Progenitor cell of endocrine pancreas (in vitro differentiated cells): ENCODE measurements at places on chromosomes 11 and 22. TPM values are rescaled to one million over a fixed set of nuclear protein-coding genes. Genes with fewer than 3 reads are reported as not detected.

DNA sequence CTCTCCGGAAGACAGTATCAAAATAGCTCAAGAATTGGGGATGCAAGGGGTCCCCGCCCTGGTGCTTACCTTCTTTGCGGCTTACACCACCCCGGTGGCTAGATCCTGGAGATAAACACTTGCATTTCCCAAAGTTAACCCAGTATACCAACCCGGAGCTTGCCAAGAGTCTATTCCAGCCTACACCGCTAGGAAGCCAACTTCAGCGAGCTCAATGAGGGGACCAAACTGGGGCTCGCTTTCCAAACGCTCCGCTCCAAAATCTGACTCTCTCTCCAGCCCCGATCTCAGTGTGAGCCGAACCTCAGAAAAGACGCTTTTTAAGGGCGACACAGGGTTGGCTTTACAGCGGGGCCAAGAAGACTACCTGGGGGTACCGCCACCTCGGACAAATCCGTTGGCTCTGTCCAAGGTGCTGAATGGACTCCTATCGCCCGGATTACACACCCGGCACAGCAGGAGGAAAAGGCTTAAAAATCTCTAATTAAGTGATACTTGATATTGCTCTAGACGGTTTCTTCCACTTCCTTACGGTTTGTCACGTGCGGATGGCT, 20.1 kb upstream of the BDNF start:
- DNase-seq = peak; percentile 74

Gene DEUP1
- 1.7 TPM in 2 replicates for total RNA-seq

DNA sequence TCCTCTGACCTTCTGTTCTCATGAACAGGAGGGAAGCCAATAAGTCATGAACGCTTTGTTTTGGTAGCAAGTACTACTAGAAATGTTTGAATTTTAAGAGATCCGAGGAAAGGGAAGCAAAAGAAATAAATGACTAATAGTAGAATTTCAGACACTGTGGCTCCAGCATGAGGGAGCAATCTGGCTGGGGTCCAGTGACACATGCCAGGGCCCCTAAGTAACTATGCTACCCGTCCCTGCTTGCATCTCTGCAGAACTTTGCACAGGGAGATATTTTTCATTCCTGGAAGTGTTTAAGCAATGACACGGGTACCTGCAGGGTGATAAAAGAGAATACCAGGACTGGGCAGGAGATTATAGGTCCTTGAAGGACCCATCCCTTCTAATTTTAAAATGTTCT, 7.3 kb upstream of the ADAMTS8 start:
- no peak for DNase-seq

Gene MMP7
- not detected in 2 replicates for total RNA-seq

- peak; percentile 55 for DNase-seq
Observed at GRCh38 chr11:66883016-66883965, 26.4 kb downstream of the LRFN4 start.

- DNase-seq = no peak
Observed at GRCh38 chr22:18121954-18122554, 11.4 kb downstream of the TUBA8 start.

- no peak for DNase-seq
Observed at GRCh38 chr11:2670541-2671100, 29.2 kb downstream of the KCNQ1OT1 start.

GRCh38 chr11:74777038-74777437, 28.4 kb downstream of the RNF169 start:
- no peak for DNase-seq

Gene OVOL1
- 12.4 and 12.7 TPM in 2 replicates for total RNA-seq

GRCh38 chr11:117945047-117945810, 16.0 kb upstream of the TMPRSS13 start:
- DNase-seq = no peak

DNA sequence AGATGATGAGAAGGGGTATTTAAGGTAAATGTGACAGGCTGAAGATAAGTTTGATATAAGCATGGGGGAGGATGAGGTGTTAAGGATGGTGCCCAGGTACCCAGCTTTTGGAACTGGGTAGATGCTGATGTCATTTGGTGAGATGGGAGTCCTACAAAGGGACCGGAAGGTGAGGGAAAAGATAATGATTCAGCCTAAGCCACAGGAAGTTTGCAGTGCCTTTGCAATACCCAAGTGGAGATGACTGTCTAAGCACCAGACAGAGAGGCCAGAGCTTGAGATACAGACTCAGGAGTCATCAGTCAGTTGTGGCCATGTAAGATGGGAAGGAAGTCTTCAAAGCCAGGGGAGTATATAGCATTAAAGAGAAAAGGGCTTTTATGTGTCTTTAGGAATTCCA, 30.0 kb upstream of the SMCO4 start:
- no peak for DNase-seq

DNA sequence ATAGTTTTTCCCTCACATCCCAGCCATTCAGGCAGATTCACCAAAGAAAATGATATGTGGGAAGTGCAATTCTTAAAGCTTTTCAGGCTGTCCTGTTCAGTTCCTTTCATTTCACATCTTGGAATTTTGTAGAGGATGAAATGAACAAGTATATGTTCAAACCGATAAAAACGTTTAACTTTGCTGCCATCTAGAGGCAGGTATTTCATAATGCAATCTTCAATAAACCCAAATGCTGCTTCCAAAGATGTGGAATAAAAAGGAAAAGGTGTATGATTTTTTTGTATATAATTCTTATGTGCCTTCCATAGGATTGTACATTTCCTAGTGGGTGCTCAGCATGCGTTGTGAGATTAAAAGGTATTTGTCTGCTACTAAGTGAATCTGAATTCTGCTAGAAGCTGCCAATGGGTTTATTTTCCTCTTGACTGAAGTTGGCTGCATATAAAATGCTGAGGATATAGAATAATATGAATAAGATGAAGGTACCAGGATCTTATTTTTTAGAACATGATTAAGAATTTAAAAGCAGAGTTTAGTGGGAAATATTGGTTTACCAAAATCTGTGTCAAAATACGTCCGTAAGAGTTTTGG, 199.3 kb downstream of the PGR start:
- no peak for DNase-seq

Gene MYEOV
- total RNA-seq = 0.14 TPM in 1 of 2 replicates, not detected in the other
